ENCODE measurements at places on chromosomes 2 and 18.
A peak's percentile ranks its signal among the peaks of the same experiment; 100 is the strongest.

GRCh38 chr2:218000136-218000535 is 2.7 kb downstream of the TNS1 start:
- DNase-seq = no peak

GRCh38 chr2:161992531-161992930 is 81.5 kb downstream of the DPP4 start:
- DNase-seq = peak; percentile 33

GRCh38 chr2:158999458-158999857 is 31.0 kb downstream of the TANC1 start:
- DNase-seq = no peak

GRCh38 chr18:42330296-42330695 is 375.3 kb downstream of the PIK3C3 start:
- DNase-seq = no peak

- no peak for DNase-seq
Measured at GRCh38 chr2:34601561-34601960, 1002.5 kb upstream of the FAM98A start.

GRCh38 chr2:241302759-241303651 is 12.5 kb downstream of the HDLBP start:
- no peak for DNase-seq

DNA sequence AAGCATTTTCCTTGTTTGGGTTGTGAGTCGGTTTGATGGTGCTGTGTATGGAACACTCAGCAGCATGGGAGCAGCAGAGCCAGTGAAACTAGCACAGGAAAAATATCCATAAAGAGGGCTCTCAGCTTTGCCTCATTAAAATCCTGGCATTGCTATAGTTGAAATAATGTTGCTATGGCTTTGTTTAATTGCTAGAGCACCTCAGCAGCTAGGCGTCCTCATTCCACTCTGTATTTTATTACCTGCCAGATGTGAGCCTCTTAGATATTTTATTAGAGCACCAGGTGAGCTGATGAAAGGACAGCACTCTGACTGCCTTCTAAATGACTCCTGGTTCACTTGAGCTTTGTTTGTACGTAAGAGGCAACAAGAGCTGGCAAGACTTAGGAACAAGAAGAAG is 232.4 kb downstream of the MTX2 start:
- DNase-seq = no peak

GRCh38 chr2:907706-908105 is 42.9 kb upstream of the SNTG2 start:
- no peak for DNase-seq

- no peak for DNase-seq
Measured at GRCh38 chr18:10453261-10453805, 1.1 kb upstream of the APCDD1 start.

DNA sequence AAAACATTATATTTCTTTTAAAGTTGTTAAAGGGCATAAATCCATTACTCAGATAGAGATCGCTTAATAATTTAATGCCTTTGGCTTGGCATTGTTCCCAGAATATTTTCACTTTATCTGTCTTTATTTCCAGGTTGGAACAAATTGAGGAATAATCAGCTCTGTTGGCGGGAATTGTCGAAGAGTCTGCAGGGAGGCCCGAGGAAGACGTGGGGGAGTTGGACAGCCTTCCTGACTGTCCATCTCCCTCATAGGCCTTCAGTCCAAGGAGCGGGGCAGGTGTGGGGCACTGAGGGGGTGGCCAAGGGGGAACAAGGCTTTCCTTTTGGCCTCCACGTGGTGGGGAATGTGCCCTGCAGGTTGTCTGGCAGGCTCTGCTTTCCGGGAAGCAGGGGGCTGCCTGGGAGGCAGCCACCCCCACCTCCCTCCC is 179.6 kb downstream of the ZBTB7C start:
- DNase-seq = no peak

DNA sequence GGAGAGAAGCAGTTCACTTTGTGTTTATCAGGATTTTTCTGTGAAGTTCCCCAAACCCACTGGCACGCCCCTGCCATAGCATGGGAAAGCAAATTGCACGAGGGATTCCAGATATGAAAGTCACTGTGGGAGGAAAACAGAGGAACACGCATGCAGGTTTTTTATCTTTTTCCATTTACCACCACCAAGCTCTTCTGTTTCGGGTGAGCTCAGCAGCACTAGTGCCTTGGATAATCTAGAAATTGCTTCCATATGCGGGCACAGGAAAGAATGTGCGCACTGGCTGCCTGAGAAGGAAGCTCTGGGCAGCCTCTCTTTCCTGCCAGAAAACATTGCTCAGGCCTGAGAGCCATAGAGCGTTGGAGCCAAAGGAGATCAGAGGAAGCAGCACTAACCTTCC is 65.9 kb upstream of the WIPF1 start:
- no peak for DNase-seq

GRCh38 chr2:69077252-69077950 is 64.4 kb downstream of the ANTXR1 start:
- no peak for DNase-seq

GRCh38 chr2:160984426-160985077 is 175.7 kb upstream of the TANK start:
- no peak for DNase-seq

DNA sequence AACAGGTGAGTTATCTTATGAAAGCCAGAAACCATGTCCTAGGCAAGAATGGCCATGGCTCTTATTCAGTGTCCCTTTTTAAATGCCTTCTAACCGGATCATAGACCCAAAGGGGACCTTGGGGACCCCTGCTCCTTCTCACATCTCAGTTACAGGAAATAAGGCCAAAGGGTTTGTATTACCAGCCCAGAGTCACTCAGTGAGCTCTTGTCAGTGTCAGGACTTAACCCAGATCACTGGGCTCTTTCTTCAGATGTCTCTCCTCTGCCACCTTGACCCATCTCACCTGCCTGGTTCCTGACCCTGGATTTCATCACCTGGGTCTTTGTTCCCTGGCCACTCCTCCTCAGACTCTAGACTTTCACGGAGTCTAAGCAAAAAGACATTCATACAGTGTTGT is 556.7 kb downstream of the CMPK2 start:
- DNase-seq = no peak

- no peak for DNase-seq
Measured at GRCh38 chr2:80053522-80054345, 250.8 kb downstream of the LRRTM1 start.

GRCh38 chr2:173323371-173323770 is 31.3 kb upstream of the CDCA7 start:
- no peak for DNase-seq

- DNase-seq = no peak
Measured at GRCh38 chr18:48797841-48798255, 152.9 kb downstream of the SMAD7 start.

DNA sequence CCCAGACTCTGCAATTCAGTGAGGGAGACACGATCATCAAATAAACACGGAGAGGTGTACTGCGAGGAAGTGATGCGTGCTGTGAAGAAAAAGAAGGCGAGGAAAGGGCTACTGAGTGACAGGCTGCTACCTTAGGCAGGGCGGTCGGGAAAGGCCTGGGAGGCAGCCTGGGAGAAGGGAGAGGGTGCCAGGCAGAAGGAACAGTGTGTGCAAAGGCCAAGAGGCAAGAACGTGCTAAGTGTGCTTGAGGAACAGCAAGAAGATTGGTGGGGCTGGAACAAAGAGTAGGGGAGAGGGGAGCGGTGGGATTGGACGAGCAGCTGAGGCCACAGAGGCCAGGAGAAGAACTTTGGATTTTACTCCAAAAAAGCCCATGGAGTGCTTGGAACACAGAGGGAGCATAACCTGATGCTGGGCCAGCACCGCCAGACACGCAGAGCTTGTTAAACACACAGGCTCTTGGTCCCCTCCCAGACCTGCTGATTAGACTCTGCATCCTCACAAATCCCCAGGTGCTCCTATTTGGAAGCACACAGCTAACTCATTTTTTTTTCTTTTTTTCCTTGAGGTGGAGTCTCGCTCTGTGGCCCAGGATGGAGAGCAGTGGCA is 30.4 kb downstream of the SERTAD2 start:
- DNase-seq = no peak

GRCh38 chr18:62720048-62720447 is 4.7 kb downstream of the PHLPP1 start:
- DNase-seq = no peak

- no peak for DNase-seq
Measured at GRCh38 chr2:100755441-100755840, 64.5 kb upstream of the NPAS2 start.

DNA sequence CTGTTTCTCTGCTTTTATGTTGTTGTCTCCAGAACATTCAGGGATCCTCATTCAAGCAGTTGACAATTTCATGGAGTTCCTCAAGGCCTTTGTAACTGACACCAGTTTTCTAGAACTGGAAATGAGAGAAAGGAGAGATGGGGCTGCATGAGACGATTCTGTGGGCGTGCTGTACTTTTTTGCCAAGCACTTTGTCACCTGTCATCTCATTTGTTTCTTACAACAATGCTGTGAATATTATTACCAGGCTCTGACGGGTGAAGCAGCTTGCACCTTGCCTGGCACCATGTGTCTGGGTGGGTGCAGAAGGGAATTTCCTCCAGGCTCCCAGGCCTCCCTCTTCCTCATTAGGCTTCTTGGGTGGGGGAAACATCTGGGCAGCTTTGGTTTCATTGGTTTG is 22.2 kb upstream of the ATOH8 start:
- DNase-seq = no peak

- no peak for DNase-seq
Measured at GRCh38 chr2:216292886-216293301, 79.4 kb downstream of the MARCHF4 start.

- no peak for DNase-seq
Measured at GRCh38 chr18:49399003-49399402, 61.4 kb downstream of the DYM start.

DNA sequence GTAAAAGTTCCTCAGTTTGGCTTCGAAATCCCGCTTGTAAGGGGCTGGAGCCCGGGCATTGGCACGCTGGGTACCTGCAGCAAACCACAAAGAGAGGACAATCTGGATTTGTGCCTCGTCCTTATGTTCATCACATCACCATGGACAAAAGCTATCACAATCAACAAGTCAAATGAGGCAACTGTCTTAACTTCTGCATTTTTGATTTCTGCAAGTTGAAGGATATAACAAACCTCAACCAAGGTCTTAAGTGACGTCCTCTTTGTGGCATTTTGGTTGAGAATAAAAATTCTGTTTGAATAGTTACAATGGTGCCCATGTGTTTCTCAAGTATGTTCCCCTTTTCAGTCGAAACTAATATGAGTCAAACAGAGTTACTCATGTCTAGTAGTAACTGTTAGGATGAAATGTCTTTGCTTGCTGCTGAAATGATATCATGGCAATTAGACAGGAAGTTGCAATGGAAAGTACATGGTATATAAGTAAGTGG is 70.8 kb upstream of the STK17B start:
- no peak for DNase-seq

DNA sequence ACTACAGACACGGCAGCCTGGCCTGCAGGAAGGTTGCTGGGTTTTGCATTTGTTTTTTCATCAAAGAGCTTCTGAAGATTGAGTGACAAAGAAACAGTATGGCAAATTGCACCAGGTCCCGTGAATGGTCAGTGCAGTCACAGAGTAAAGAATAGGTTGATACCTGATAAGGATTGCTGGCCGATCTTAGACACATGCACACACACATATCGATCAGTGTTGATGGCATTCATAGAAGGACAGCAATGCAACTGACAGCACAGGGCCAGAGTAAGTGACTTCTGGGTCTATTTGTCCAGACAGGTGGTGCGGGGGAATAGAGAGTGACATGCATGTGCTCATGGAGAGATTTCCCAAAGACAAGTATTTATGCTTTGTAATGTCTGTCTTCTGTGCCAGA is 42.8 kb downstream of the NRP2 start:
- no peak for DNase-seq

- DNase-seq = no peak
Measured at GRCh38 chr18:9055185-9055584, 47.3 kb upstream of the NDUFV2 start.

GRCh38 chr2:163324677-163325076 is 411.1 kb downstream of the FIGN start:
- no peak for DNase-seq

DNA sequence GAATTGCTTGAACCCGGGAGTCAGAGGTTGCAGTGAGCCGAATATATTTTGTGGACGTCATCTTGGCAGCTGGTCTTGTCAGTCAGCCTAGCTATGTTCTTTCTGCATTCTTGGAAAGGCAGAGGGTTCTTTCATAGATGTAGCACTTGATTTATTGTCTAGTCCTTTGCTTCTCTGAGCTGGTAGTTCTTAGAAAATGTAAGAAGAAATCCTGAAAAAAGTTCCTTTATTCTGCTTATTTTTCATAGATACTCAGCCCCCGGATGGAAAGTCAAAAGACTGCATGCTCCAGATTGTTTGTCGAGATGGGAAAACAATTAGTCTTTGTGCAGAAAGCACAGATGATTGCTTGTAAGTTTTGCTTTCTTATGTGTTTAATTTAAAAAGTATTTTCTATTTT is 21.3 kb downstream of the PLEKHB2 start:
- no peak for DNase-seq

- DNase-seq = no peak
Measured at GRCh38 chr2:221434142-221434541, 138.0 kb downstream of the EPHA4 start.

- DNase-seq = no peak
Measured at GRCh38 chr2:39851651-39852110, 72.6 kb upstream of the THUMPD2 start.

GRCh38 chr2:197148401-197148800 is 162.2 kb downstream of the ANKRD44 start:
- no peak for DNase-seq

DNA sequence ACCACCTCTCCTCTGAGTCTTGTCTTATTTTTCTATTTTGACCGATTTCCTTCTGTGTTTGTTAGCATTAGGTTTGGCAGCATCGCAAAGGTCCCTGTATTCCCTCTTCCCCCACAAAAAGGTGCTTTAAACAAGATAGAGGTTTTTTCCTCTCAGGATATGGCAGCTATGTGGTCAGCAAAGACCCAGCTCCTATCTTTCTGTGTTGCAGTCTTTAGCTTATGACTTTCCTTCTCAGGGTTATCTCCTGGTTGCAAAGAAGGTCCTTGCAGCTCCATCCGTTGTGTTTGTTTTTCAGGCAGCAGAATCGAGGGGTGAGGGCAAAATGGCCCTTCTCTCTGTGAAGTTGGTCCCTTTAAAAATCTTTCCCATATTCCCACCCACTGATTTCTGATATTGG is 38.4 kb downstream of the GALNT1 start:
- no peak for DNase-seq

All from activated T-cell treated with anti-CD3 and anti-CD28 coated beads for 24 hours (primary cell).